ENCODE measurements at places on chromosomes 6 and 20.

DNA sequence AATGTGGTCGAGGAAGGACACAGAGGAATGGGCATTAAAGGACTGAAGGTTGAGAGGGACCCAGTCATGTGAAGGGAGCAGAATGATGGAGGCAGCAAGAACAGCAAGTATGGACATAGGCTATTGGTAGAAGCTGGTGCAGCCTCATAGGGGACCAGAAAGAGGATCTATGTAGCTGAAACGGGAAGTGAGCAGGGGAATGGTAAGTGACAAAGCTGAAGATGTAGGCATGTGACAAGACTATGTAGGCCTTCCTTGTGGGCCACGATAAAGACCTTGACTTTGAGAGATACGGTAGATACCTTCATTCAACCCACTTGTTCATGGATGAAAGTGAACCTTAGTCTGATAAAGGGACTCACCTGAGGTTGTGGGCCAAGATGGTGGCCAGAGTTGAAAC, 3.5 kb downstream of the CTNNBL1 start:
- no peak for DNase-seq

GRCh38 chr6:108541843-108542759, 18.6 kb upstream of the FOXO3 start:
- peak; percentile 42 for DNase-seq

GRCh38 chr6:151858294-151858693, 50.8 kb downstream of the ESR1 start:
- DNase-seq: no peak

- DNase-seq: no peak
These were observed 57.8 kb downstream of the IL22RA2 start for GRCh38 chr6:137115658-137116057.

- DNase-seq: no peak
These were observed 4.1 kb downstream of the C20orf202 start for GRCh38 chr20:1207293-1207878.

- no peak for DNase-seq
These were observed 54.4 kb downstream of the ARFGEF2 start for GRCh38 chr20:48975955-48976354.

- no peak for DNase-seq
These were observed 80.8 kb upstream of the SLC22A16 start for GRCh38 chr6:110557199-110557598.
